ENCODE measurements at places on chromosomes 6 and 20.
A peak's percentile ranks its signal among the peaks of the same experiment; 100 is the strongest.

DNA sequence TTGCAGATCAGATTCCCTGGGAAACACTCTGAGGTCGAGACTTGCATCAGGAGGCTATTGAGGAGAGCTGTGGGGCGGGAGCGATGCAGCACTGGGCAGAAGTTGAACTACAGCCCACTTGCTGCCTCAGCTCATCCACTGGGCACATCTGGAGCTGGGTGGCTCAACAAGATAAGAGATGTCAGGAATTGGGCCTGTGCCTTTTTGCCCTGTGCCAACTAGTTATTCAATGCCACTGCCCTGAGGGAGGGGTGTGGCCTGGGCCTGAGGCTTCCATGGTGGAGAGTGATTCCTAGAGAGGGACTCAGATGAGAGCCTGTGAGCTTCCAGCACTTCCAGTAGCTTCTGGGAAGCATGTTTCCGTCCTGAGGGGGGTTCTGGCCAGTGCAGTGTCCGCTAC is 32.7 kb downstream of the BRPF3 start:
- no peak for DNase-seq

DNA sequence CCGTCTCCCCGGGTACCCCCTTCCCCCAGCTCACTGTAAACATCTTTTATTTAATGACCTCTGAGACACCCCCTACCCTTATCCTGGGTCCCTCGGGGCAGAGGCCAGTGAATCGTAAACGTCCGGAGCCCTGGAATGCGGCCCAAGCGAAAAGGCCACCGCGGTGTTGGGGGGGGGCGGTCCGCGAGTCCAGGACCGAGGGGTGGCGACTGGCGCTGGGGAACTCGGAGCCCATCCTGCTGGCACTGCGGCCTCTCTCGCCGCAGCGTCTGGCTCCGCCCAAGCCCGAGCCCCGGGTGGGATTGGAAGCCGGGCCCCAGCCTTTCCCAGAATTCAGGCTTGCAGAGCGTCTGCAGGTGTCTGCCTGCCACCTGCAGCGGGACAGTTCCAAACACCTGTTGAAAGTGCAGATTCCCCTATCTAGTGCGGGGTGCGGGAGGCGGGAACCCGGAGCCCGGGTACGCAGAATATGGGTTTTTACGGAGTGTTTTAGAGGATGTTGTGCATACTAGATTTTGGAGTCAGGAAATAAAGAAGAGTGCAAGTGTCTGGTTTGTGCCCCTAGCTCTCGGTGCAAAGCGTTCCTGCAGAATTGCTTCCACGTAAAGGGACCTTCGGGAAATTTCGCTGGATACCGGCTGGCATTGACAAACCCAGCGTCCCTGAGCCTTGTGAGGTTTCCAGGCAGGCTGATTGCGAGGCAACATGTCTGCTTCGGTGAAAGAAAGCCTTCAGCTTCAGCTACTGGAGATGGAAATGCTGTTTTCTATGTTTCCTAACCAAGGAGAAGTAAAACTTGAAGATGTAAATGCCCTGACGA is 800 bp downstream of the RWDD2A start:
- peak; percentile 81 for DNase-seq

GRCh38 chr6:116761779-116762178 is 3.7 kb downstream of the FAM162B start:
- no peak for DNase-seq

DNA sequence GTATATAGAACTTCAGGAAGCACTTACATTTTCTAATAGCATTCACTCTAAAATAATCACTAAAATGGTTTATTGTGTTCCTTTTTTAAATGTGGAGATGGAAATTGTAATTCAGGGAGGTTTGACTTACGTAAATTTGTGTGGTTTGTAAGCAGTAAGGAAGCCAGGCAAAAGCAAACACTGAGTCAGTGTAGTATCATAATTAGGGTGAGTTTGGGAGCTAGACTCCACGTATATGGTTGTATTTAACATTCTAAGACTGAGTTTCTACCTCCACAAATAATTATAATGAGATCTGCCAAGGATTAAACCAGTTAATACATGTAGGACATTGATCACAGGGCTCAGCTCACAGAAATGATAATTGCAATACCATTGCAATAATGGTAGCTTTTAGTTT is 425.5 kb downstream of the CBLN4 start:
- no peak for DNase-seq

DNA sequence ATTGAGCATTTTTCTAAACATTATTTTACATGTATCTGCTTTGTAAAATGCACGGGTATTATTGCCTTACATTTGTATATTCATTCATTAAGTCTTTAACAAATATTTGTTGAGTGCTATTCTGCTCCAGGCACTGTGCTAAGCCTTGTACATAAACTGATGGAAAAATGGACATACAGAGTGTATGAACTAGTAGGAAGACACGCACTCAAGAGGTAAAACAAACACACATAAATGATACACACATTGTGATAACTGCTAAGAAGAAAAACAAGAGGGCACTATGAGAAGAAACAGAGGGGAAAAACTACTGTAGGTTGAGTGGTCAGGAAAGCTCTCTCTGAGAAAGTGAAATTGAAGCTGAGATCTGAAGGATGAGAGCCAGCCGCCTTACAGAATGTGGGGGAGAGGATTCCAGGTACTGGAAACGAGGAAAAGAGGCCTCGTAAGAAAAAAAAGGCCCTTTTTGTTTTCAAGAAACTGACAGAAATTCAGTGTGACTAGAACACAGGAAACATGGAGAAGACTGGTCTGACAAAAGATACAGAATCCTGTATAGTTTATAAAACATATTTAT is 117.5 kb downstream of the EYA4 start:
- no peak for DNase-seq

DNA sequence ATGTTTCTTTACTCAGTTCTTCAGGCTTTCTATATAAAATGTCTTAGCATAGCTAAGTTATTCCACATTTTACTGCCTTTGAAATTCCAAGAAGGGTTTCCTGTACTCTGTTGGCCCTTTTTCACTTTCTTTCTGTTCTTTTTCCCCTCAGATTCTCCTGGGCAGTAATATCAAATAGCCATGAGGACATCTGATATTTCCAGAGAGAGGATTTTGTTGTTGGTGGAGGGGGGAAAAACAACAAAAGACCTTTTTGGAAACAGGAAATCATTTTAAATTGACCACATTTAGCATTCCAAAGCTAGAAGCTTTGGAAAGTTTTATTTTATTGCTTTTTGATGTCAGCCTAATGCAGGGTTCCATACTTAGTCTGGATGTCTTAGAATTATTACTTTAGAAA is 445.4 kb downstream of the GJA1 start:
- DNase-seq: no peak

GRCh38 chr6:50966532-50966931 is 147.9 kb downstream of the TFAP2B start:
- no peak for DNase-seq

DNA sequence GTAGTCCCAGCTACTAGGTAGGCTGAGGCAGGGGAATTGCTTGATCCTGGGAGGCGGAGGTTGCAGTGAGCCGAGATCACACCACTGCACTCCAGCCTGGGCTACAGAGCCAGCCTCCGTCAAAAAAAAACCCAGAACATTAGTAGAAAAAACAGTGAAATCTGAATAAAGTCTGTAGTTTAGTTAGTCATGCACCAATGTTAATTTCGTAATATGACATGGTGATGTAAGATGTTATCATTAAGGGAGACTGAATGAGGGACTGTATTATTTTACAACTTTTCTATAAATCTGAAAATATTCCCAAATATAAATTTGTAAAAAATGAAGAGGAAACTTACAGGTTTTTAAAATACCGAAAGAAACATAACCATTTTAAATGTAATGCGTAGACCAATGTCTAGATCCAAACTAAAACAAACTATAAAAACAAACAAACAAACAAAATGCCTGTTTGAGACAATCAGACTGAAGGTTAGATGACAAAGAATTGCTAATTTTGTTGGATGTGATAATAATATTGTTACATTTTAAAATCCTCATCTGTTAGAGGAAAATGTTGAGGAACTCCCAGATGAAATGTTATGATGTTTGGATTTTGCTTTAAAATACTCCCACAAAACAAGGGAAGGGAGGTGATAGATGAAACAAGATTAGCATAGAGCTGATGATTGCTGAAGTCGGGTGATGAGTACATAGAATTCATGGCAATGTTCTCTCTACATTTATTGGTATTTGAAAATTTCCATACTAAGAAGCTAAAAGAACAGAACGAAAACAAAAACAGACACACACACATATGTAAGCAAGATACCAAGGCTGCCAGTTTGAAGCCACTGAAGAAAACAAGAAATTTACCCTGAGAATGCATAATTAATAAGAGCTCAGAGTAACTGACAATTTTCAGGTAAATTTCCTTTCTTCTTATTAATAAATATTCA is 1.8 kb downstream of the GSTA4 start:
- no peak for DNase-seq

DNA sequence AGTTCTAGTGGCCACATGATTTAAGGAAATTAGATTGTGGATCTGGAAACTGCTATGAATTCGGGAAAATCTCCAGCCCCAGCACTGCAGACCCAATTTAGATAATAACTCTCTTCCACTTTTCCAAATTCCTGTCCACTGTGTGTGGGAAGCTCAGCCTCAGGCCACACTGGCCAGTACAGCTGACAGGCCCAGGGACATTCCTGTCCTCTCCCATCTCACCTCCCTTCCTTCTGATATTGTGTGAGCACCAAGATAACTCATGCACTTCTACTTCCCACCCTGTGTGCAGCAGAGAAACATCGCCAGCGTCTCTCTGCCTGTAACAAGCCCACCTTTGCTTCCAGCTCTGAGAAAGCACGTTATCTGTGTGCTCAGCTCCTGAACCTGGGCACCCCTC is 145.1 kb upstream of the RREB1 start:
- DNase-seq: no peak

DNA sequence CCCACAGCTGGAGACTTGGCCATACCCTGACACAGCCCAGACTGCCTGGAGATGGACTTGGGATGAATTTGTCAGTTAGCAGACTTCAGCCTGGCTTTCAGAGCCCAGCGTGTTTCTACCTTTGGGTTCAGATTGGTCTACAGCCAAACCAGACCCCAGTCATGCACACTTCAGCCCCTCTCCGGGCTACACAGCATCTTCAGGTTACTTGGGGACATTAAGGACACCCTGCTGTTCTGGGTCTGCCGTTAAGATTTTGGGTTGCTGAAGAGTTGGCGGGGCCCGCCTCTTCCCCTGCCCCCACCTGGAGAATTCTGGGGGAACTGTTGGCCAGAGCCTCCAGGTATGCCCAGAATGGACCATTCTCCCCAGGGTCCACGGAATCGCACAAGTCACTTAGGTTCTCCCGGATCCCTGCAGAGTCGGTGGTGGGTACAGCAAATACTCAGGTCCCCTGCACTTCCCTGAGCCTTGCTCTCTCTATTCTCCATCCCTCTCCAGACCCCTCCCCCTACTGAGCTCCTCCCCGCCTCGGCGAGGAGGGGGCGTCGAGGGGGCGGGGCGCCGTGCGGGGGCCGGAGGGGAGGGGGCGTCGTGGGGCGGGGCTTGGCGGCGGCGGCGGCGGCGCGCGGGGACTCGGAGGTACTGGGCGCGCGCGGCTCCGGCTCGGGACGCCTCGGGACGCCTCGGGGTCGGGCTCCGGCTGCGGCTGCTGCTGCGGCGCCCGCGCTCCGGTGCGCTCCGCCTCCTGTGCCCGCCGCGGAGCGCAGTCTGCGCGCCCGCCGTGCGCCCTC is at the start of gene PTK7:
Gene PTK7 (plus strand): TSS at position 645 of the 794 bp plus-strand sequence. CDS start 175 bp downstream, outside the sequence.
- no peak for DNase-seq

- no peak for DNase-seq
Measured at GRCh38 chr6:2911171-2911570, 8.1 kb upstream of the SERPINB9 start.

DNA sequence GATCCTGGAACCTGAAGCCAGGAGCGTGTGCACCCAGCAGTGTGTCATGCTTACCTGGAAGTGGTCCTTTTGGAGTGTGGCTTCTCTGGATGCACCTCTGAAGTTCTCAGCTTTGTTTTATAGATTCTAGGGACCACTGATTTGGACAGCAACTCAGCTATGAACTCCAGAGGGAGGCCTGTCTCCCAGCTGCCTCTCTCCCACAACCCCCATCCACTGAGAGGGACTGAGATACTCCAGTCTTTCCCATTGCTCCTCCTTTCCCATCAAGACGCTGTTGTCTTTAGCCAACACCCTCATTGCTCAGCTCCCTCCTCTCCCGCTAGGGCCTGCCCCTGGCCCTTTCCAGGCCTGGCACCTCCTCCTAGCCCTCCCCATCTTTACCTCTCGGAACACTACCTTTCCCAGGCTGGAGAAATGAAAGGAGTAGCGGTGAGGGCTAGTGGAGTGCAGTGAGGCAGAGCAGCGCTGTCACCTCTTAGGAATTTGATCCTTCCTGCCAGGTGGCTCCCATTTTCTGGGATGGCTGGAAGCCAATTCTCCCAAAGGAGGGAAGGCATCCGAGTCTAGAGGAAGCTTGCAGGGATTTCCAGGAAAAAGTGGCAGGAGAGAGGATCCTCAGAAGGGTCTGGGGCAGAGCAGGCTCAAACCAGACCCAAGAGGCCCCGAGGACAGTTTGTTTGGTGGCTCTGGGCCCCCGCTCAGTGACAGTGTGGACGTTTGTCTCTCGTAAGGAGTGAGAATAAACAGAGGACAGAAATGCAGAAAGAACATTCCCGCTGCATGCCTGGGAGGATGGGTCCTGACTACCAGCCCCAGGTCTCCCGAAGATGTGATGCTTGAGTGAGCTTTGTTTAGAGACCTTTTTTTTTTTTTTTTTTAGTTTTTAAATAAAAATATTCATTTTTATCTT is at the start of gene LRRN4:
Gene LRRN4 (minus strand): TSS at position 285 of the 913 bp plus-strand sequence. CDS start 1,261 bp downstream, outside the sequence.
- no peak for DNase-seq

DNA sequence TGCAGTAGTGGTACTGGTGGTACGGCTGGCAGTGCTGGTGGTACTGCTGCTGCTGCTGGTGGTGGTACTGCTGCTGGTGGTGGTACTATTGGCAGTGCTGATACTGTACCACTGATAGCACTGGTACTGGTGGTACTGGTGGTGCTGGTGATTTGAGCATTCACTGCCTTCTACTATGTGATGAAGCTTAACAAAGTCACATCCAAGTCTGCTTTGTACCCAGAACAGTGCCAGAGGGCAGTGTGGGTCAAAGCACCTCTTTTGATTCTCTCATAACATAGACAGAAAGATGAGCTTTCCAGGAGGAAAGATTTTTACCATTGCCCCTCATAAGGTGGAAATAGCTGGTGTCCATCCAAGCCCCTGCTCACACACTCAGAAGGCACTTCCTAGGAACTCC is 48.7 kb downstream of the ANKRD6 start:
- no peak for DNase-seq
